ENCODE measurements at places on chromosomes 6 and 20.

- no peak for DNase-seq
These were observed 170.1 kb upstream of the PHACTR1 start for GRCh38 chr6:12546410-12547002.

GRCh38 chr6:137015943-137016342 lies 28.8 kb downstream of the IL20RA start:
- no peak for DNase-seq

DNA sequence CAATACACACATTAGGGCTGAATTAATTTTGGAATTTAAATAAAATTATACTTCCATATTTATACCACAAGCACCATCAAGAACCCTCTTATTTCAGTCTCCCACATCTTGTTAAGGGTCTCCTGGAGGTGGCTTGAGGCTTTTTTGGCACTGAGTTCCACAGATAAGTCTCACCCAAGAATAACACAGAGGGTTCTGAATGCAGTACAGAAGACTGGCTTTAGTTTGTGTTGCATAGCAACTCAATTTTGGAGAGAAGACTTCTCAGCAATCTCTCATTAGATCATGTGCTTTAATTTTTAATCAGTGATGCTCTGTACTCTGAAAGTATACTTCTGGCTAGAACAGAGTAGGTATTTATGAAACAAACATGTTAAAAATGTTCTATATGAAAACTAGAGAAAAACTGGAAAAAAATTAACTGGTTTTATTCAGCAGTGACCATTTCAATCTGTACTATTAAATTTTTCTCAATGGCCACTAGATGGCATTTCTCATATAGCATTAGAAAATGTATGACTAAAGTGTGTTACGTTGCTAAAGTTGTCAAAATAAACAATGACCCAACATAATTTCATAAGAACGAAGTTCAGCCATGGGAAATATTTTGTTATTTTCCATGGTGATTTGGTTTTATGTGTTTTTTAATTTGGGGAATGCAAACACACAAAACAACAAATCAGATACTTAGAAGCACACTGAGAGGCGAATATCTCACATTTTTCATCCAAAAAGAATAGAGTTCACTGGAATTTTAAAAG lies 32.7 kb upstream of the MAP7 start:
- DNase-seq: peak; percentile 40

DNA sequence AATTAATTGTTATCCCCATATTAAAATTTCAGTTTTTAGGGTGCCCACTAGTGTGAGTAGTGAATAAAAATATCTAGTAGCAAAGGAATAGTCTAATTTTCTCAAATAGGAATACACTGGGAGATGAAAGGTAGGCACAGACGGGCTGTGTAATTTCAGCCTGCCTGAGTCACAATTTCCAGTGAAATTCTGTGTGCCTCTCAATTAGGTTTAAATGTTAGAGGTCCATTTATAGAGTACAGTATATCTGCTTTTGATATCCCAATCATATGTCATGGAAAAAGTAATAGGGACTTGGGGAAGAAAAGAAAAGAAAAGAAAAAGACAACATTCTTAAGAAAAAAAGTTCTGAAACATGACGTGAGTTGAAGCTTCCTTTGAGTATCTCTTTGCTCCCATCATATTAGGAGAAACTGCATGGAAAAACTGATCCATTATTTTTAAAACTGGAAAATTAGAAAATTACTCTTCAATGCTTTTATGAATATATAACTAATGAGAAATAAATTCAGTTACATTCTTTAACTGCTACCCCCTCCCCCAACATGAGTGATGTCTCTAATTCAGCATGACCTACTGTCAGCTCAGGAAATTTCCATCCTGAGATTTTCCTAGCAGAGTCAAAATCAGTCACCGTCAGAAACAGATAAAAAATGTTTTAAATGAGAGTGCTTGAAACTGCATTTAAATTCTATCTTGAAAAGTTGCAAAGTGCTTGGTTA lies 473.8 kb upstream of the HSF2 start:
- no peak for DNase-seq

GRCh38 chr6:29834564-29835436 lies 7.2 kb downstream of the HLA-G start:
- peak; percentile 10 for DNase-seq

DNA sequence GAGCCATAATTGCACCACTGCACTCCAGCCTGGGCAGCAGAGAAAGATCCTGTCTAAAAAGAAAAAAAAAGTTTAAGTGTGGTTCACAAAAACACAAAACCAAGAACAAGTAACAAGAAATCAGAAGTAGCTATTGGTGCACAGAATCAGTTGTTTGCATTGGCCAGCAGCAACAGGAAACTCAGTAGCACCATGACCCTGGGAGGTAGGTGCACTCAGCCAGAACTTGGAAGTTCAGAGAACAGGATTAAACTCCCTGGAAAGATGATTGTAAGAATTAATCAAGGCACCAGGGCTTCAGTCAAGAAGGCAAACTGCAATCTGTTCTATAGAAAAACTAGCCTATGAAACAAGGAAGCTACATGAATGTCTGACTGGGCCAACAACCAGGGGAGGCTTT lies 267.9 kb downstream of the COL12A1 start:
- no peak for DNase-seq

- DNase-seq: no peak
These were observed 152.8 kb downstream of the TAF4 start for GRCh38 chr20:61912665-61913422.

GRCh38 chr6:119234457-119234856 lies 115.1 kb downstream of the MAN1A1 start:
- no peak for DNase-seq

DNA sequence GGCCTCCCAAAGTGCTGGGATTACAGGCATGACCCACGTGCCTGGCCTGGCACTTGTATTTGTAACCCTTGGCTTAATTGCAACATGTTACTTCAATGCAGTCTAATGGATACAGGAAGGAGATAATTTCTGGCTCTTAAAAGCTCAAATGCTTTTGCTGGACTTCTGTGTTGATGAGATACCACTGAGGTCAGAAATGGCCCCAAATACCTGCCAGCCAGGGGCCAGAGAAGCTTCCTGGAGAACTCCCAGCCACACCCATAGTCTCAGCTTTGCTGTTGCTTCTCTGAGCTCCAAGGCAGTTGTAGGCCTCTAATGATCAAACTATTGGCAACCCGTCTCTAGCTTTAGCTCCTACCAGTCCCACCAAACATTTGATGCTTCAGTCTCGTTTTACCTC lies 14.2 kb upstream of the ZNFX1 start:
- DNase-seq: no peak

DNA sequence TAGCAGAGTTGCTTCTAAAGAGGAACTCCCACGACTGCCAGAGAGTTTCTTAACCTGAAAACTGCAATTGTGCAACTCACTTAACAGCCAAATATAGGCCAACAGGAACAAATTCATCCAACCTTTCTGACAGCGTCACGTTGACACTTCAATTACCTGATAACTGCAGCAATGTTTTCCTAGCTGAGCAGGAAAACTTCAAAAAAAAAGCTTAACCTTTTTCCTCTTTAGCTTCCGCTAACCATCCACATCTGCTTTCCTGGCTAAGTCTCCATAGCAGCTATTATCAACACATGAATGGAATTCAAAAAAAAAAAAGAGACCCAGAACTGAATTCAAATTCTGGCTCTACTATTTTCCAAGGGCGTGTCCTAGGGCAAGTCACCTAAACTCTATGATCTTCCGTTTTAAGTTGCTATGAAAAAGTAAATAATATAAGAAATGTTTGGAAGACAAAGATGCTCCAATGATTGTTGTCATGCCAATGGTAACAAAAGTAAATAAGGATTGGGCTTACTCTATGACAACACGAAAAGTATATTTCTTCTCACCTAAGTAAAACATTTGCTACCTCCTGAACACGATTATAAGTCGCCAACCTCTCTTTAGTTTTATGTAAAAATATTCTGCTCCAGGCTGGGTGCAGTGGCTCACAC lies 524.6 kb upstream of the JARID2 start:
- DNase-seq: no peak

DNA sequence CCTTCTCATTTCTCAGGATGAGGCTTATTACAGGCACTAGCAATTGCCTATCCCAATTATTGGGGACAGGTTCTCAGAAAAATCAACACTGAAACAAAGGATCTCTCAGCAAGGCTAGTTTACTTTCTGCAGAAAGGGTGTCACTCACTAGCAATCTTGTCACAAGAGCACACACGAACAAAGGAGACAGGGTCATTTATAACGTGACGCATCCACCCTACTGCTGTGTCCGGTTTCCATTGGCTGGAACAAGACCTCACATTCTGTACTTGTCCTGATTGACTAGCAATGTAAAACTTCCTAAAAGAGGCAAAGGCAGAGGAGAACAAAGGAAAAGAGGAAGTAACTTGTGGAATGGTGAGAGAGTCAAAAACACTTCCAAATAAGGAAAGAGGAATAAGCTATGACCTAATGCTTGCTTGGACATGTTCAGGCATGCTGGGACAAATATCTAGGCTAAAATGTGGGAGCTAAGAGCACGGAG lies 160.2 kb upstream of the STXBP5 start:
- DNase-seq: peak; percentile 16
